Stimulated activated CD4-positive, alpha-beta T cell treated with anti-CD3 and anti-CD28 coated beads, Interleukin-1b, Interleukin-23, amount 100 ng/mL, for 1 hour (primary cell): ENCODE measurements at places on chromosomes 4 and X.

GRCh38 chr4:788636-789297, 37.2 kb downstream of the CPLX1 start:
- no peak for DNase-seq

- no peak for DNase-seq
These were observed 720.9 kb downstream of the FSTL5 start for GRCh38 chr4:161442921-161443320.

GRCh38 chrX:154125391-154126040, 18.5 kb upstream of the OPN1LW start:
- no peak for DNase-seq

- no peak for DNase-seq
These were observed 28.5 kb downstream of the CAMK2D start for GRCh38 chr4:113732967-113733527.

DNA sequence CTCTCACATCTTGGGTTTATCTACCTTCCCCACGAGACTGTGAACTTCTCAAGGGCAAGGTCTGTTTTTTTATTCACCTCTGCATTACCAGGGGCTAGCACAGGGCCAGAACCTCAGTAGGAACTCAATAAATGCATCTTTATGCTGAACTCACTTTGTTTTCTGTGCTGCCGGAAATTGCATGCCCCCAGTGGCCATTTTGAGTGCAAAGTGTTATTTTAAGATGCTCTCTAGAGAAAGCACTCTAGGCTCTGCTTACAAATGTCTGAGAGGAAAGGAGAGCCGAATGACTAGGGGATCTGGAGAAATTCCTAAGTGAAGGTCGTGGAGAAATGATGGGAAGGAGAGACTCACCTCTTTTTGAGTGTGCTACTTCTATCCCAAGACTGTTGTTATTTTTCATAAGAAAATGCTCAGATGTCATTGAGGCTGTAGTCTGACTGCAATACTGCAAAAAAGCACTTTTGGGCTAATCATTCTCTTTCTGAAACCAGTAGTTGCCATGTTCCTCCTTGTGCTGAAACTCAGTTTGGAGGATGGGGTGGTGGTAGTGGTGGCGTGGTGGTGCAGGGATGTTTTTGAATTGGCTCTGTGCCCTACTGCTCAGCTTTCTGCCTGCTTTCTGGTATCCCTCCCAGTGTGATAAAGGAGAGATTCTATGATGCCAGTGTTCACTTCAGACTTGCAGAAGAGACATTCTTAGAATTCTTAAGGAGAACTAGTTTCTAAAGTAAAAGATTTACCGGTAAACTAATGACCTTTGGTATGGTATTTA, 41.3 kb downstream of the DOCK11 start:
- DNase-seq: no peak

GRCh38 chrX:143296521-143296920, 220.8 kb downstream of the SPANXN3 start:
- DNase-seq: no peak

DNA sequence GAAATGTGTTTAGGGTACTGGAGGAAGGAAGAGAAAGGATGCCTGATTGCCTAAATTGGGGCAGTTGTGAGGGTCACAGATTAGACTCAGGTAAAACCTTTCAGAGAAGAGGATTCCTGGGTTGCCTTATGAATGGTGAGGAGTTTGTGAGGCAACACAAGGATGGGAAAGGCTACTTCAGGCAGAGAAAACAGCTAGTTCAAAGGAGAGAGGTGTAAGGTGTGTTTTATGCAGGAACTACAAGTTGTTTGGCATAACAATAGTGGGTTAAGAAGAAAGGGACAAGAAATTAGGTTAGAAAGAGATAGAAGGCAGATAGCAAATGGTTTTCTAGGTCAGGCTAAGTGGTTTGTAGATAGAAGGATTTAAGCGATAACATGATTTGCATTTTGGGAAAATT, 75.1 kb upstream of the PGRMC2 start:
- no peak for DNase-seq

GRCh38 chr4:142512161-142512560, 333.9 kb downstream of the INPP4B start:
- no peak for DNase-seq

DNA sequence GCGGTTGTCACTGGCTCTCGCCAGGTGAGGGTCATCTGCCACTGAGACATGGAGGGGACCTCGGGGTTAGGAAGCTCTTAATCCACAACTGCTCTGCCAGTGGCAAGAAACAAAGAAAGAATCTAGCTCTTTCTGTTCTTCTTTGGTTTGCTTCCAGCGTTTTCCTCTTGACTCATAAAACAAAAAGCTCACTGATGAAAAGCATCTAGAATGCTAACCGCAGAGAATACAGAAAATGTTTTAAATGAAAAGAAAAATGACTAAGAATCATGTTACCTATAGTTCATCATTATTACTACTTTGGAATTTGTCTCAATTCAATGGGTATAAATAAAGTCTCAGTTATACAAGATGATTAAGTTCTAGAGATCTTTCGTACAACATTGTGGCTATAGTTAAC, 274.8 kb upstream of the TENM3 start:
- DNase-seq: no peak

- no peak for DNase-seq
These were observed 183.8 kb upstream of the VCX3A start for GRCh38 chrX:6718766-6719165.

DNA sequence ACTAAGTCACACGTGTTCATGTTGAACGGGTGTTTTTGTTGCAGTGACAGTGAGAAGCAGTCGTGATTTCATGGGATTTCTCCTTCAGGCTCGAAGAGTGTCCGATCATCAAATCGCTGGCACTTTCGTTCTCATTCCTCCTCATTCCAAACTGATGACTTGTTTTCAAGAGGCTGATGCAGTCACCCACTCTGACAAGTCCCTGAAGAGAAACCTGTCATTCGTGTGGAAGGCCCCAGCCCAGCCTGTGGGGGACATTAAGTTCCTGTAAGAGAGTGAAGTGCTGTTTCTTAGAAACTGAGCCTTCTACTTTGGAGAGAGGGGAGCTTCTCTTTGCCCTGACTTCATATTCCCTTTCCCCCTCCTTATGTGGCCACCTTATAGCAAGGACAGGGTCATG, 8.0 kb downstream of the REELD1 start:
- no peak for DNase-seq

GRCh38 chr4:134365852-134366251, 164.3 kb upstream of the PABPC4L start:
- no peak for DNase-seq

DNA sequence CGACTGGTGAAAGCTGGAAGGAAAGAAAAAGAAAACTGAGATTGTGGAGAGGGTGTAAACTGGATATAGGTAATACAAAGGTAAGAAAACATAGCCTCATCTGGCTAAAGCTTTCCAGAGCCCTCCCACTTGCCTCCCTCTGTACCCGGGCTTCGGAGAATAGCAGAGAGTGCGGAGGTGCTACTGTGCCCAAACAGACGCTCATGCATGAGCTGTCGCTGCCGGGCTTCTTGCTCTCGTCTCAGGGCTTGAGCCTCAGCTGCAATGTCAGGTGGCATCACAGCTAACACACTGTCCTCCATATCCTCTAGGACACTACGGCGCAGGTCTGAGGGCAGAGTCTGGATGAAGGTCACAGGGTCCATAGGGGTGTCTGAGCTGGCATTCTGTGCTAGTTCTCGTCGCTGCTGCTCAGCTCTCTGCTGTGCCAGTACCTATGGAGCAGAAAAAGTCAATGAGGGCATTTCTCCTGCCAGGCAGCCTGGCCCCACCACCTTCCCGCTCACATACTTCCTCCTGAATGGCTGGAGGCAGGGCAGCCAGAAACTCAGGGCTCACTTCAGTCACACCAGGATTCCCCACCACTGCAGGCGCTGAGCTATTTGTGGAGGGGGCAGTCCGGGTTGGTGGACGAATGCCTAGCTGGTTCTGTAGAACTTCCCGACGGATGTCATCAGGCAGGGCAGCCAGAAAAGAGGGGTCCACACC, 116.7 kb upstream of the HSD17B10 start:
- DNase-seq: no peak

- DNase-seq: no peak
These were observed 25.7 kb upstream of the CSF2RA start for GRCh38 chrX:1242891-1243402.

DNA sequence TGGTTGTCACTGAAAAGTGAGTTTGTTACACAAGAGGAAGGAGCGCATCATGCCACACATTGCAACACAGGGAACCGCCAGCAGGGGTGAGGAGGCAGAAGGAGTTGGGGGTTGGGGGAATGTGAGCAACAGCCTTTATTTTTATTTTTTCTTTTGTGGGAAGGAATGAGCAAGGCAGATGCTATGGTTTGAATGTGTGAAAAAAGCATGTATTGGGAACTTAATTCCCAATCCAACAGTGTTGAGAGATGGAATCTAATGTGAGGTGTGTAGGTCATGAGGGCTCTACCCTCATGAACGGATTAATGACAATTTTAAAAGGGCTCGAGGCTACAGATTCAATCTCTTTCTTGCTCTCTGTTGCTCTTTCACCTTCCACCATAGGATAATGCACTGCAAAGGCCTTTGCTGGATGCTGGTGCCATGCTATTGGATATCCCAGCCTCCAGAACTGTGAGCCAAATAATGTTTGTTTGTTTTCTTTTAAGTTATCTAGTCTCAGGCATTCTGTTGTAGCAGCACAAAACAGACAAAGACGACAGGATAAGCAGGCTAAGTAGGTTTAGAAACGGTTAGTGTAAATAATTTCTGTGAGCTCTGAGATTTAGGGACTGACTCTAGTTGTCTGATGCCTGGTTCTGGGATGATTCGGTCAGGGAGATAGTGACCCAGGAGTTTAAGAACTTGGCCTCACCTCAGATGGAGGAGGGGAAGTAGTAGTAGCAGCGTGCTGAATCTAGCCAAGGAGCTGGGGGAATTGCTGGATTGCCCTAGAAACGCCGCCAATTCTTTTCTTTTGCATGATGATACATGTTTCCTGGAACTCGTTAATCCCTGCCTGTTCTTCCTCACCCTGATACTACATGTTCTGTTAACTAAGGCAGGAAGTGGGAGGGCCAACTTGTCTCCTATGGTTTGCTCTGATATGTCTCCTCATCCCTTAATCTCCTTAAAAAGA, 156.6 kb upstream of the CTSO start:
- no peak for DNase-seq

DNA sequence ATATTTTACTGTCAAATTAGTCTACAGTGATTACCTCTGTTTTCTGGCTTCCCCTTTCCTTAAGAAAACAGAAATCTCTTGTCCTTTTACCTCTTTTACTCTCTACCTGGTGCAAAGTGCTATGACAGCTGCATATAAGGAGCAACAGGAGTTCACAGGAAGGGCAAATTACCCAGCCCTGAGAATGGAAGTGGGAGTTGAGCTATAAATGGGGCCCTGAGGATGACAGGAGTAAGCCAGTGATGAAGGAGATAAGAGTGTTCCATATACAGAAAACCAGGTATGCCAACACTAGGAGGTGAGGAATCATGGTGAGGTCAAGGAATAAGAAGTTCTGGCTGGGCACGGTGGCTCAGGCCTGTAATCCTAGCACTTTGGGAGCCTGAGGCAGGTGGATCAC, 4.5 kb upstream of the HSD17B13 start:
- no peak for DNase-seq

- no peak for DNase-seq
These were observed 81.5 kb upstream of the TEX13D start for GRCh38 chrX:124250835-124251437.

DNA sequence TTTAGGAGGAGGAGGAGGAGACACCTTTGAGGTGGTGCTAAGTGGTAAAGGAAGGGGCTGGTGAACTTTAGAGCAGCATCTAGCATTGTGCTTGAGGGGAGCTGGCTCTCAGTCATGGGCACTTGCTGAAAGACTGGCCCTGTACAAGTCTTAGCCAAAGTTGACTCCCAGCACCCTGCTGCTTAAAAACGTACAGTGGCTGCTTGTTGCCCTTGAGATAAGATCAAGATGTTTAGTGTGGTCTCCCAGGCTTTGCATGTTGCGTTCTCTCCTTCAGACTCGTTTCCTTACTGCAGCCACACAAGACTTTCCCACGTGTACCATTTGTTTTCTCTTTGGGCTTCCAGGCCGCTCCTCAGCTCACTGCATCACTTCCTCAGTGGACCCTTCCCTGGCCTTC, 1.8 kb downstream of the MED28 start:
- DNase-seq: no peak

DNA sequence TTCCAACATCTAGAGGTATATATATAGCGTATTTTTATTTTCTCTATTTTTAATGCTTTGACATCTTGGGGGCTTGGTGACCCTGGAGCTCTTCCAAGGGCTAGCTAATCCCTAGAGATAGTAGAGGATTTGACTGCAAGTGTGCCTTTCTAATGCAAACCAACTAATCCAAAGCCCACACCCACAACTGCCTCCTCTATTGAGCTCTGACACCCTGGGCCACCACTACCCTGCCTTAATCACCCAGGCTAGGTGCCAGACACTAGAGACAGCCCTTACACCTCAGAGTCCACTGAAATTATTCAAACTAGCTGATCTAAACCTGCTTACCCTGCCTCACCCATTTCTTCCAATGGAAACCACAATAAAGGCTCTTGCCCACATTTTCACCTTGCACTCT, 69.6 kb upstream of the ATXN3L start:
- DNase-seq: no peak

DNA sequence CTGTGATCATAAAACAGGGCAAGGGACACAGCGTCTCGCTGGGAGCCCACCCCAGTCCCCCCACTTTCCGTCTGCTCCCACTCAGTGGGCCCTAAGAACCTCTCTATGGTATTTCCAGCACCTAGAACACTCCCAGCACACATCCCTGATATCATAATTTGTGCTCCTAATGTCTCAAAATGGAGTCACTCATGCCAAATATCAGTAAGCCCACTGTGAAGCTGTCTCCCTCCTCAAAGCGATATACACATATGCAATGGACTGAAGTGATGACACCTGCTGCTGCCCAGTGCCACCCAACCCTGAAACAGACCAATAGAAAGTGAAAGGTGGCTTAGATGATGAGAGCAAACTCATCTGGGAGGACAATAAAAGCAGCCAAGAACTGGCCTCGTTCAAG, 17.9 kb downstream of the ENPP6 start:
- DNase-seq: no peak

DNA sequence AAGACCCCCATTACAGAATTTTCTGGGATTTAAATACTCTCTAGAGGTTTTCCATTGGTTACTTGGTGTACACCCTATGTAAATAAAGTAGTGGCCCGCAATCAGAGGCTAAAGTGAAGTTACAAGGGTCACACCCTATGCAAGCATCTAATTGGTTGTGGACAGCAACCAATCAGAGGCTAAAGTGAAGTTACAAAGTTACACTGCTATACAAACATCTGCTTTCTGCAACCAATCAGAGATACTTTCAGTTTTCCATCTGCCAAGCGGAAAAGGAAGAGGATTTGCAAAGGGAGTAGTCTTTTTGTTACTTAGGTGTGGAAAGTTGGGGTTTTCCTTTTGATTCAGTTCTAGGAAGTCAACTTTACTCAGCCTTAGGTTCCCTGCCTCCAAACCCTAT, 2.0 kb upstream of the ATRX start:
- no peak for DNase-seq

- no peak for DNase-seq
These were observed 66.1 kb upstream of the HGFAC start for GRCh38 chr4:3375688-3376087.
